ENCODE measurements at places on chromosomes 16 and 17.

GRCh38 chr17:55959756-55960155 lies 193.5 kb upstream of the ANKFN1 start:
- DNase-seq: no peak

GRCh38 chr16:23947838-23948237 lies 112.1 kb downstream of the PRKCB start:
- DNase-seq: no peak

- DNase-seq: no peak
Observed at GRCh38 chr17:49598918-49599317, 23.2 kb downstream of the NXPH3 start.

DNA sequence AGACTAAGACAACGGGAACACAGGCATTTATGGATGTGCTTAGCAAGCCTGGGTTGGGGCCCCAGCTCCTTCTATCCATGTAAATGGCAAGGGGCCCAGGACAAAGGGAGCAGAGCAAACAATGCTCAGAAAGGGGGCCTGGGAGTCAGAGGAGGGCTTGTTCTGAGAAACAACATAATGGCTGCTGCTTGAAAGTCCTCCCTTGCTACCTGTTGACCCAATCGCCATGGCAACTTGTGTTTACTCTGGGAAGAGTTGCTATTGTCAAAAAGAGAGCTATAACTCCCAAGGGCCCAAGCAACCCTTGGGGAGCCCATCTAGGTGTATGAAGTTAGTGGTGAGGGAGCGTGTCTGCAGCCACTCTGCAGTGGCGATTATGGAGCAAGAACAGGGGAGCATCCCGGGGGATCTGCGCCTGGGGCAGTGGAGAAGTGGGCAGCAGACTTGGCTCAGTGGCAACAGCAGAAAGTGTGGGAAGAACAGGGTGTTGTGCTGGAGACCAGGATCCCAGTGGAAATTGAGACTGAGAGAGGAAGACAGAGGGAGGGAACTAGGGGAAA lies 118.7 kb upstream of the NLRP1 start:
- DNase-seq: no peak

- no peak for DNase-seq
Observed at GRCh38 chr16:79928142-79928873, 327.8 kb upstream of the MAF start.

- no peak for DNase-seq
Observed at GRCh38 chr17:73323409-73324159, 11.8 kb upstream of the CDC42EP4 start.

DNA sequence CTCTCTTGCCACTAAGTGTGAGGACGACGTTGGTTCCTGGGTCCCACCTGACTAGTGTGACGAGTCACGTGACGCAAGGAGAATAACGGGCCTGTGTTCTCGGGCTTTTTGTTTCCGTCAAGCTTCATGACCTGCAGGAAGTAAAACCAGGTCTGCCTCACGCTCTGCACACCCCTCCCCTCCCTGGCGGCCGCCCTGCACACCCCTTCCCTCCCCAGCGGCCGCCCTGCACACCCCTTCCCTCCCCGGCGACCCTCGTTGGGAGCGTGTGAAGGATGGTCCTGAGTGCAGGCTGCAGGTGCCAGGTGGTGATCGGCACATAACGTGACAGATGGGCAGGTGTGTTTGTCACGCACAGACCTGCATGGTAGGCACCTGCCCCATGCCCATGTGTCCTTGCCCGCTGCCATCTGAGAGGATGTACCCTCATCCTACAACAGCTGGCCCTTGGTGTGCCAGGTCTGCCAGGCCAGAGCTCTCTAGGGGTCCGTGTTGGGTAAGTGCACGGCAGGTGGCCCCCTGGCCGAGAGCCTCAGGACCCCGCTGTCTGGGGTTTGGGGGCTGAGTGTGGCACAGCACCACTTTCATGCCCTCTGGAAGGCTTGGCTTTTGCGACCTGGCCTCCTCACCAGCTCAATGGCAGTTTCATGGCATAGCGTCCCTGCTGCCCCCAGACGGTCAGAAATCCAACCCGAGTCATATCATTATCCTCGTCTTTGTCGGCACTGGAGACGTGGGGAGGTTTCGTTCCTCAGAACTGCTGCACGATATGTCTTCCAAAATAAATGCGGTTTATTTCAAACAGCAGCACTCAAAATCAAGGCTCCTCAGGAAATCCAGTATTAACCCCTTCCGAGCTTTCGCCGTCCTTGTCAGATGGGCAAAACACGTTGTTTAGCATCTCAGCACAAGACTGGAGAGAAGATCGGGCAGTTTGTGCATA lies 191.8 kb upstream of the CHMP6 start:
- DNase-seq: no peak

GRCh38 chr16:88812513-88813268 lies 963 bp upstream of the APRT start:
- no peak for DNase-seq

DNA sequence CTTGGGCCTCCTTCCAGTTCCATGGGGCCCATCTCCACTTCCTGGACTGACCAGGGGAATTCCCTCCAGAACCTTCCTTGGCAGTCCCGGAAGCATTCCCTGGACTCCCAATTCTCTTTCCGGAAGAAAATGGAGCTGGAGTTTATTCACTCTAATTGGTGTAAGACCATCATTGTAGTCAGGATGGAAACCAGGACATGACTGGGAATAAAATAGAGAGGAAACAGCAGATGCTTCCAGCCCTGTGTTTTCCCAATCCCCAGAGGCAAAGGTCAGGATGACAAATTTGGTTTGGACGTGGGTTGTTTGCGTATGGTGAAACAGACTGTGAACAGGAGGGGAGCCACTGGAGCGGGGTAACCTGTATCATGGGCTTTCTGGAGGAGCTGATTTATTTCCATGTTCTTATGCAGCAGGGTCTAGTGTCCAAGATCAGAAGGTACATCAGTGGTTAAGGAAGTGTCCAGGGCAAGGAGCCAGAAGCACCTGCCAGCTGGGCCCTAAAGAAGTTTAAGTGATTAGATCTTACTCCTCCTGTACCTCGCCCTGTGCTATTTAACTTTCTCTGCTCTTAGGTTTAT lies 8.5 kb upstream of the LONP2 start:
- no peak for DNase-seq

DNA sequence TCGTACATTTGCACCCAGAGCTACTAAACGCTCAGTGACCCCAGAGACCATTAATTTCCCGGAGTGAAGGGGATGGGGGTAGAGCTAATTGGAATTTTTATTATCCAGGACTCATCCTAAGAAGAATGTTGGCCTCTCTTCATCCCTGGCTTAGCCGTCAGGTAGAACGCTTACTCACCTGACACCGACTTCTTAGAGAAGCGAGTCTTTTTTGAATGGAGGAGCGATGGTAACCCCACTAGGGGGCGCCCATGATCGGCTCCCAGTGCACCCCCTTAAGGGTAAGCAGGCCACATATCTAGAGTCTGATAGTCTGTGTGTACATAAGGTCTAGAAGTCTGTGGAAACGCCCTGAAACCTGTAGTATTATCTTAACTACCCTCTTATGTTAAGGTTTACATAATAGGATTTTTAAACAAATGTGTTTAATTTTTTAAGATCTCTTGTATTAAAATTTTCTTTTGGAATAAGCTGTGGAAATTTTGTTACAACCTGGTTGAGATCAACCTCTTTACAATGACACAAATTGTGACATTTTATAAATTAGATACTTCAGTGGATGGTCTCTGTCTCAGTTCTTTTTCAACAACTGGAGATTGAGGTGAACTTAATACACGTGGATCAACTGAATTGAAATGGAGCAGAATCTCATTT lies 229.8 kb downstream of the CPPED1 start:
- peak; percentile 75 for DNase-seq

GRCh38 chr17:46818929-46819859 lies 702 bp upstream of the WNT3 start:
- DNase-seq: no peak

GRCh38 chr17:65850486-65850885 lies 289.0 kb upstream of the AXIN2 start:
- DNase-seq: no peak

DNA sequence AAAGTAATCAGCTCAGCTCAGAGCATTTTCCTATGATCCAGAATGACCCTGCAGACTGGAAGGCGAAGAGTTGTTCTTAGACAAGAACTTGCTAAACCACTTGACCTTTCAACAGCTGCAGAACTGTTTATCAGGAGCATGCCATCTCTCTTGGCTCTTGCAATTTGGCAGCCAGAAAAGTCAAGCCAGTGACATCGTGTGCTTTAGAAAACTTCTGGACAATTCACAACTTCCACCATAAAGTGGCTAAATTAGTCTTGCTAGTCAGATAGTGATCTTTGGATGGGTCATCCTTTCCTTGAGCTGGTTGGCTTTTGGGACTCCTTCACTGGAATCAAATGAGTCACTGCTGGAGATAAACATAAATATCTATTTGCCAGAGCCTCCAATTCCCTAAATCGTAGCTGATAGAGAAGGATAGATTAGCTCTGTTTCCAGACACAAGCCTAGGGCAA lies 146.5 kb downstream of the MAP2K6 start:
- DNase-seq: no peak

DNA sequence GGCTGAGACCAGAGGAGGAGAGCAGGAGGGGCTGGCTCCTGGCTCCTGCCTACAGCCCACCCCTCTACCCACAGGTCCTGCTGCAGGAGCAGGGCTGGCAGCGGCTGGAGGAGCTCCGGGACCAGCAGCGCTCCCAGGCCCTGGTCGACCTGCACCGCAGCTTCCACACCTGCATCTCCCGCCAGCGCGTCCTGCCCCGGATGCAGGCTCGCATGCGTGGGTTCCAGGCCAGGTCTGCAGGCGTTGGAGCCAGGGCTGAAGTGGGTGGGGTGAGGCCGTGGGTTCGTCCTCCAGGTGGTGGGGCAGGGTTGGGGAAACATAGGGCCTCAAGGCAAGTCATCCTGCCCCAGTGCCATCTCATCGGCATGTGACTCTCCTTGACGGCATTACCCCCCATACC lies 18.2 kb downstream of the MYO15B start:
- no peak for DNase-seq

- no peak for DNase-seq
Observed at GRCh38 chr16:85667841-85668413, 20.8 kb downstream of the GINS2 start.

DNA sequence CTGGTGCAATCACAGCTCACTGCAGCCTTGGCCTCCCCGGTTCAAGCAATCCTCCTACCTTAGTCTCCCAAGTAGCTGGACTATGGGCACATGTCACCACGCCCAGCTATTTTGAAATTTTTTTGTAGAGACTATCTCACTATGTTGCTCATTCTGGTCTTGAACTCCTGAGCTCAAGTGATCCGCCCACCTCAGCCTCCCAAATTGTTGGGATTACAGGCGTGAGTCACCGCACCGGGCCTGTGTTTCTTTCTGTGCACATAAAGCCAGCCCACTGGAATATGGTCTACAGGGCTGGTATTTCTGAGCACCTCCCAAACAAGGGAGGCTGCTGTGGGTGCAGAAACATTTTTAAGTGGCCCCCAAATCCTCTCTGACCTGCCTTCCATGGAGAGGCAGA lies 8.4 kb downstream of the TMEM95 start:
- DNase-seq: no peak

DNA sequence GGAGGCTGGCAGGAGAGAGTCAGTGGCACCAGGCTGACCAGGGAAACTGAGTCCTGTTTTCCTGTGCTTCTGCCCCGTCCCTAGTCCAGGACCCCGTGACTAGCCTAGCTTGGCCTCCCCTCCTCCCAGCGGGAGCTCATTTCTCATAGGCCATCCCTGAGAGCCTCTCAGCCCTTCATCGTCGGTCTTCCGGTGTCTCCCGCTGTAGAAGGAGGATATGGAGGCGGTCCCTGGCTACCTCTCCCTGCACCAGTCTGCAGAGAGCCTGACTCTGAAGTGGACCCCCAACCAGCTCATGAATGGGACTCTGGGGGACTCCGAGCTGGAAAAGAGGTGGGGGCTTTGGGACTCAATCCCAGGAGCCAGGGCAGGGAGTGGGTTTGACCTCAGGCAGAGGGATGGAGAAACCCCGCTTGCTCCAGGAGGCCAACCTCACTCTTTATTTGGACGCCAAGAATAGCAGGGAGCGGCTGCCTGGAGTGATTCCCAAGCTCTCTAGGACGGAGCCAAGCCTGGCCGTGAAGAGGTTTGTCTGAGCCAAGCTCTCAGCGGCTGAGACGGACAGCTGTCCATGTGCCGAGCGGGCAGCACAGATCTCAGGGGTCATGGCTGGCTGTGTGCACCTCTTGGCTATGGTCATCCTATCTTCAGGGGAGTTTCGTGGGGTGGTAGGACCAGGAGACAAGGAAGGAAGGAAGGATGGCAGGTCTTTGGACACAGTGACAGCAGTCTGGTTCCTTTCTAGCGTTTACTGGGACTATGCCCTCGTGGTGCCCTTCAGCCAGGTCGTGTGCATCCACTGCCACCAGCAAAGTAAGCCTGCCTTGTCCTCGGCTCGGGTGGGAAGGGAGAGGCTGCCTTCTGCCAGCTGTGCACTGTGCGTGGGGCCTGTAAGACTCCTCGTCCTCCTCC lies 26.8 kb downstream of the SGSM2 start:
- DNase-seq: no peak

DNA sequence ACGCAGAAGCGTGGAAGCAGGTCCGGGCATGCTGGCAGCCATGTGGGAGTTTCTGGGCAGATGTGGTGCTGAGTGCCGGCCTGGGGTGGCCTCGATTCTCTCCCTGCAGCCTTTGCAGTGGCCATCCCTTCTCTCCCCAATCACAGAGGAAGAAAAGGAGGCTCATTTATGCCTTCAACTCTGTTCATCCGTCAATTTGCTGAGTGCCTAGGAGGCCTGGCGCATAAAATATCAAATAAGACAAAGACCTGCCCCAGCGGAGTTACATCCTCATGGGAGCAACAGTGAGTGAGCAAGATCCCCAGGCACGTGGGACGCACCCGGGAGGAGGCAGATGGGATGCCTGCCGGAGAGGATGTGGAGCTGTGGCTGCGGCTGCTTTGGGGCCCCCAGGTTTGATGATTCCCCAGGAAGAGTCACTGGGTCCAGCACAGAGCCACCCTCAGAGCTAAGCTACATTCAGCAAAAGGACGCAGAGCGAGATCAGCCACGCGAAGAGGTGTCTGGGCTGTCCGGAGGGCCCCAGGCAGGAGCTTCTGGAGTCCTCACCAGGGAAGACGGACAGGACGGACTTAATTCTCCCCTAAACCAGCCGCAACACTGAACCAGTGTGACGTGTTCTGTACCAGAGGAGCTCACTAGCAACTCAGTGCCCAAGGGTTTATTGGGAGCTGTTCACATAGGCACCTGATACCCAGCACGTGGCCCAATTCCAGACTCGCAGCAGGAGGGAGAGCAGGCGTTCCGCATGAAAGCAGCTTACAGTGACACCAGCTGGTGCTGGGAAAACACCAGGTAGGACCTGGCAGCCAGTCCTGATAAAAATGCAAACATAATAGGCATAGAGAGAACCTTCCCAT lies 11.3 kb downstream of the CA5A start:
- DNase-seq: no peak

- DNase-seq: peak; percentile 58
Observed at GRCh38 chr16:80583466-80583865, 42.7 kb downstream of the DYNLRB2 start.

GRCh38 chr16:710500-711075 lies 4.3 kb upstream of the METRN start:
- DNase-seq: no peak

GRCh38 chr17:36532435-36532975 lies 2.2 kb downstream of the MYO19 start:
- DNase-seq: no peak

Data from stimulated activated CD4-positive, alpha-beta T cell treated with anti-CD3 and anti-CD28 coated beads, Interleukin-4, amount 100 ng/mL, for 48 hours (primary cell).